ENCODE measurements at places on chromosomes 7 and 10.

DNA sequence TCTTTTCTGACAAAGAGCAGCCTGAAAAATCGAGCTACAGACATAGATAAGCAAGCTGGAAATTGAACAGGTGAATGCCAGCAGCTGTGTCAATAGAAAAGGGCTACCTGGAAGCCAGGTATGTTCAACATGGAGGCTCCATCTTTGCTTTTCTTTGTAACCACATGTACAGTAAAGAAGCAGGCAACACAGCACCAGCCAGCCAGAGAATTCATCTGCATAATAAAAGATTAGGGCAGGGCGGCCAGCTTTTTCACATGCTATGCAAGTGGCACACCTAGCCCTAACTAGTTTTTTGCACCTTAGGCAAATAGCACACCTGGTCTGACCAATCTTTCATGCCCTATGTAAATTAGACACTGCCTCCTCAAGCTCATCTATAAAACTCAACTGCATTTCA lies 25.7 kb downstream of the COG5 start:
- DNase-seq, result no peak

DNA sequence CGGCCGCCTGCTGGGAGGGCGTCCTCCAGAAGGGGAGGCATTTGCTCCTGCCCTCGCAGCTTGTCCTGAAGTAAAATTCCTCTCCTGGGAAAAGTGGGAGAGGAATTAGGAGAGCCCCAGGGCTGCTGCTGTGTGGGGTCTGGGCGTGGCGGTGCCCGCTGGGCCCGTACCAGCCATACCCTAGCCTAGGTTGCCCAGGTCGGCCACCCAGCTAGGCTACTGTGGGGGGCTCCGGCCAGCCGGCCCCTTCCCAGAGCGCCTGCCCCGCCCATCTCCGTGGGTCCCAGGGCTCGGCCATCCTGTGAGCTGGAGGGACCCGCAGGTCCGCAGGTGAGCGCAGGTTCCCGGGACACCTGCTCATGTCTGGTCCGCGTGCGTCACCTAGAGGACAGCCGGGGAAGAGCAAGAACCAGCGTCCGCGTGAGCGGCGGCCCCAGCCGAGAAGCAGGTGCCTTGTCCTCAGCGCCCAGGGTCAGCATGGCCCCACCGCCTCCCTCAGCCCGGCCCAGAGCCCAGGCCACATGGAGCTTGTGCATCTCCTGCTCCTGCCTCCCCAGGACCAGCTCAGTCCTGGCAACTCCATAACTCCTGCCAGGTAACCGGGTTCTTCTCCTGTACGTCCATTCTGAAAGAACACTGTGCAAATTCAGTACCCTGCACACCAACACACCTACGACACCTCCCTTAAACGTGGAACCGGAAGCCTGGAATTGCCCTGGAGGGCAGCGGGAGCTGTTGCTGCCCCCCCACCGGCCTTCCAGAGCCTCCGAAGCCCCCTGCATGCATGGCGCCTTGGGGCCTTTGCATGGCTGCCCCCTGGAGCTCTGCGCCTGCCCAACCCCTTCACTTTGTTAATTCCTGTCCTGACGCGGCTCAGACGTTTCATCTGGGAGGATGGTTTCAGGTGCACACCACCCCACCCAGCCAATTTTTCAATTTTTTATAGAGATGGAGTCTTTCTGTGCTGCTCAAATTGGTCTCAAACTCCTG lies 22.8 kb upstream of the FOXL3 start:
- no peak for DNase-seq

DNA sequence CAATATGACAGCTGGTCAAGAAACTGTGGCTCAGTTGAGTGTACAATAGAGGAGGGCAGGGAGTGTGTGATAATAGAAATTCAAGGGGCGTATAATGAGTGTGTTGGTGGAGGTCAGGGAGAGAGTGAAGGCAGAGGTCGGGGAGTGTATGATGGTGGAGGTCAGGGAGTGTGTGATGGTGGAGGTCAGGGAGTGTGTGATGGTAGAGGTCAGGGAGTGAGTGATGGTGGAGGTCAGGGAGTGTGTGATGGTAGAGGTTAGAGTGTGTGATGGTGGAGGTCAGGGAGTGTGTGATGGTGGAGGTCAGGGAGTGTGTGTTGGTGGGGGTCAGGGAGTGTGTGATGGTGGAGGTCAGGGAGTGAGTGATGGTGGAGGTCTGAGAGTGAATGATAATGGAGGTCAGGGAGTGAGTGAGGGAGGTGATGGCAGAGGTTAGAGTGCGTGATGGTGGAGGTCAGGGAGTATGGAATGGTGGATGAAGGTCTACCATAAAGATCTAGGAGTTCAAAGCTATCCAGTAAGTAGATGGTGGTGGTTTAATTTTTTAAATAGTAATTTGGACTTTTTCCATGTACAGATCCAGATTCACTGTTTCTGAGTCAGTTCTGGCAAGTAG lies 57.7 kb upstream of the TNS3 start:
- no peak for DNase-seq

GRCh38 chr7:11699666-11700065 lies 132.3 kb downstream of the THSD7A start:
- no peak for DNase-seq

DNA sequence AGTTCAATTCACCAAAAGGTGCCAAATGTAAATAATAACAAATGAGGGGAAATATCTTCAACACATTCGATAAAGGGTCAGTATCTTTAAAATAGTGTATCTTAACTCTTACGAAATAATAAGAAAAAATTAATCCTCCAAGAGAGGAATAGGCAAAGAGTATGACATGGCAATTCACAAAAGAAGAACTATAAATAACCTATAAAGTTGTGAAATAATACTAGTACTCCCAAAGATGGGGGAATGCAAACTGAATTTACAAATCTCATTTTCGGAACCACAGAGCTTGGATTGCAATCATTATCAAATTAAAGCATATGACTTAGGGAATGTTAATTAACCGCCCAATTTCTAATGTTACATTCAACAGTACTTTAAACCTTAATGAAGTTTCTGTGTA lies 78.2 kb upstream of the TARP start:
- no peak for DNase-seq

GRCh38 chr7:158431941-158432347 lies 155.7 kb downstream of the PTPRN2 start:
- no peak for DNase-seq

- DNase-seq, result no peak
These were observed 146.7 kb upstream of the KLF14 start for GRCh38 chr7:130880668-130881067.

DNA sequence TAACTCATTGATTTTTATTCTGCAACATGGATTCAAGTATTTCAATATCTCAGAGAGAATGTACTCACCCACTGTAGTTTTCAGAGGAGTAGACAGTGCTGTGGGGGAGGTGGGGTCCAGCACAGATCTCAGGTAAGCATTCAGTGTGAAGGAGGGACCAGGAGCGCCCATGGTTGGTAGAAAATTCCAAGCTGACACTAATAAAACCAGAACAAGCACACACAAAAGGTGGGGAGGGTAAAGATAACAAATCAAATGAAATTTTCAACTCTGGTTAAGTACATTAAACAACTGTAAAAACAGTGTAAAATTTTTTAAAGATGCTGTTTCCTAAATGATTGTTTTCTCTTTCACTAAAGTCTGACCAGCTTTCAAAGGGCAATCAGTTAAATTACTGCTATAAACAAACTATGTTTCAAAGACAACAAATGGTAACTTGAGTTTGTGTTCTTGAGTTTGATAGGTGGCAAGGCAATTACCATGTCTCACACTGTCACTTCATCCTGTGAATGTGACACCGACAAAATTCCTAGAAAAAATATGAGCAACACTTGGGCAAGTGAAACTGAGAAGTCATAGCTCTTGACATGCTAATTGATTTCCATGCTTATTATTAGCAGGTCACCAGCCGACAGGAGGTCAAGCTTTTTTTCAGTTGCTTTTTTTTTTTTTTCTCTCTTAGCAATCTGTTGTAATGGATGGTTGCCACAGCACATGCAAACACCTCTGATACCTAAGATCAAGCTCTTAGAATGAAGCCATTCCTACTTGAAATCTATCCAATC lies 205.8 kb upstream of the SLC26A5 start:
- no peak for DNase-seq

DNA sequence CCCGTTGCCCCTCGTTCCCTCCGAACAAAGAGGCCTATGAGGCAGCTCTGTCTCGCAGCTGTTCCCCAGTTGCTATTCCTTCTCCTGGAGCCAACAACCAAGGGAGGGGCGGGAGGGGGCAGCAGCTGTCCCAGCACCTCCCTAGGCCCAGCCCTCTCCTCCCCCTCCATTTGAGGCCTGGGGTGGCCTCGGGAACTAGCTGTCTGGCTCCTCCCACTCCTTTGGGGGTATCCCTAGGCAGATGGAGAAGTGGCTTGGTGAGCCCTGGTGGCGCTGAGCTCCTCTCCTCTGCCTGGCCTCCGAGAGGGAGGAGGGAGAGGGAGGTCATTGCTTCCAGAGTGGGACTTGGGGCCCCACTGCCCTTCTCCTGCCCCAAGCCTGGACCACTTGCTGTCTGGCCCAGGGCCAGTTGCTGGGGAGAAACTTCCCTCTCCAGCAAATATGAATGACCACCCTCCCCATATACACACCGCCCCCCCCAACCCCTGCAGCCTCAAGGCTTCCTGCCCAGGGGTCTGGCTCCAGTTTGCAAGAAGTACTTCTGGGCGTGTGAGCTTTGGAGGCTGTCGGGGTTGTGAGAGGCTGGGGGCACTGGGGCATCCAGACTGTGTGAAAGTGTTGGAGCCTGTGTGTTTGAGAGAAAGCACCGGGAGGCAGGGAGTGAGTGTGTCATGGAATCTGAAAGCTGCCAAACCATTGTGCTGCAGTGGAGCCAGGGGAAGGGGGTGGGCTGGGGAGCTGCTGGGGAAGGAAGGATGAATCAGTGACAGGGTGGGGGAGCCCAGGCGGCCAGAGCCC lies 3.1 kb downstream of the FLNC start:
- peak; percentile 92 for DNase-seq

GRCh38 chr10:11437391-11438142 lies 173.9 kb downstream of the USP6NL start:
- DNase-seq, result no peak

GRCh38 chr7:55020466-55020871 lies 1.7 kb downstream of the EGFR start:
- DNase-seq, result peak; percentile 42

GRCh38 chr10:89037096-89037495 lies 46.5 kb downstream of the FAS start:
- DNase-seq, result no peak

DNA sequence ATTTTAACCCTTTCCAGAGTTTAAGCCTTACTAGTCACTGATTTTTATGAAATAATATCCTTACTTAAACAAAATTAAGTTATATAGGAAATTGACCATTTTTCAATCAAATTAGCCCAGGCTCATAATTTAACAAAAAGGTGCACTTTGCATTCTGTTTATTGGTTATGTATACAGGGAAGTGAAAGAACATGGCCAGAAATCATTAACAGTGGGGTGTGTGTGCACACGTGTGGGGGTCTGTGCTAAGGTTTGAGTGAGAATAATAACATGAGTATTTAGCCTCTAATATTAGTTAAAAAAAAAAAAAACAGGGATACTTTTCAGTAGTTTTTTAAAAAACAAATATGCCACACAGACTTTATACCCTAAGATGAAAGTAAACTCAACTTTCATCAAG lies 510.5 kb upstream of the PFKP start:
- no peak for DNase-seq

DNA sequence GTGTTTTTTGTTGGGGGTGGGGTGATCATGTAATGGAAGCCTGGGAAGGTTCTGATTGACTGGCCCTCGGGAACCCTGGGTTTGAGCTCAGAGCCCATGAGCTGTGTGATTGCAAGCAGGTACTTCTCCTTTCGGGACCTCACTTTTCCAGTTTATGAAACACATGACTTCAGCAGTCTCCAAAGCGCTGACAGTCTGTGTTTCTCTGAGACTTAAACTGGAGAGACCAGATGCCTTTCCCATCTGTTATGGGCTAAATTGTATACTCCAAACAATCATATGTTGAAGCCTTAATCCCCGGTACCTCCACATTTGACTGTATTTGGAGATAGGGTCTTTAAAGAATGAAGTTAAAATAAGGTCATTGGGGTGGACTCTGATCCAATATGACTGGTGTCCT lies 493.6 kb downstream of the GALNT17 start:
- DNase-seq, result no peak

DNA sequence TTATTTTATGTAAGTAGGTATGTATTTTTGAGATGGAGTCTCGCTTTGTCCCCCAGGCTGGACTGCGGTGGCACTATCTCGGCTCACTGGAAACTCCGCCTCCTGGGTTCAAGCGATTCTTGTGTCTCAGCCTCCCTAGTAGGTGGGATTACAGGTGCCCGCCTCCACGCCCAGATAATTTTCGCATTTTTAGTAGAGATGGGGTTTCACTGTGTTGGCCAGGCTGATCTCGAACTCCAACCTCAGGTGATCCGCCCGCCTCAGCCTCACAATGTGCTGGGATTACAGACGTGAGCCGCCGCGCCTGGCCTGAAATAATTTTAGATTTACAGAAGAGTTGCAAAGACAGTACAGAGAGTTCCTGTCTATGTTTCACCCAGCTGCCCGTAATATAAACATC lies 37.5 kb downstream of the PFKFB3 start:
- no peak for DNase-seq

GRCh38 chr7:151689196-151689971 lies 169.7 kb upstream of the RHEB start:
- DNase-seq, result peak; percentile 43

- DNase-seq, result peak; percentile 12
These were observed 76.9 kb upstream of the RSBN1L start for GRCh38 chr7:77619314-77619713.

DNA sequence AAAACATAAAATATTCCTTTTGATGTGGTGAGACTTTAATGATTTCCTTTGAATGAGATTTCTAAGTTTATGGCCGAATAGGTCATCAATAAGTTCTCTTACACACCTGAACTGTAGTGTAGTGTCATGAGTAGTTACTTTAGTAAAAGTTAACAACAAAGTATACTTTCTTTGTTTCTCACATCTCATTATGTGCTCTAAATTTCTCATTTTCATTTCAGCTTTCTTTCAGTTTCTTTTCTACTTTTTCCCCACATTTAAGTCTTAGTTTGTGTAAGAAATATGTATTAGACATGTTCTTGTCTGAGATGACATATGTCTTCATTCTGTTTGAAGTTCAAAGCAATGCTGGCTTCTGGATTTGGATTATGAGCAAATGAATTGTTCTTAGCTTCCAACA lies 348.1 kb downstream of the ANKRD7 start:
- no peak for DNase-seq

DNA sequence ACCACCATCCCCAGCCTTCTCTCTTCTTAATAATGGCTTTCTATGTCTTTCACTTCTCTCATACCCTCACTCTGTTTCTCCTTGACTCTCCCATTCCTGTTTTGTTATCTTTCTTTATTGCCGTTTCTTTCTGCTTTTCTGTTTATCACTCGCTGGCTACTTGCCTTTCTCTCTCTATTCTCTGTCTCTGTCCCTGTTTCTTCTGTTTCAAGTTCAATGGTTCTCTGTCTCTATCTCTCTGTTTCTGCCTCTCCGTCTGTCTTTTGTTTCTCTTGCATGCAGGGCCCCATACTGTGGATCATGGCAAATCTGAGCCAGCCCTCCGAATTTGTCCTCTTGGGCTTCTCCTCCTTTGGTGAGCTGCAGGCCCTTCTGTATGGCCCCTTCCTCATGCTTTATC lies at the start of gene OR6V1:
Gene OR6V1, plus strand, starts transcription at position 301 of the 400 bp plus-strand sequence. Its CDS starts 0 bp downstream, at position 301.
- DNase-seq, result no peak

- no peak for DNase-seq
These were observed 5.2 kb upstream of the YAE1 start for GRCh38 chr7:39560997-39561396.

- no peak for DNase-seq
These were observed 64.8 kb upstream of the PLPP4 start for GRCh38 chr10:120392245-120392644.

Measured in globus pallidus (tissue), 1 donor.